ENCODE measurements at places on chromosomes 3 and 15.

DNA sequence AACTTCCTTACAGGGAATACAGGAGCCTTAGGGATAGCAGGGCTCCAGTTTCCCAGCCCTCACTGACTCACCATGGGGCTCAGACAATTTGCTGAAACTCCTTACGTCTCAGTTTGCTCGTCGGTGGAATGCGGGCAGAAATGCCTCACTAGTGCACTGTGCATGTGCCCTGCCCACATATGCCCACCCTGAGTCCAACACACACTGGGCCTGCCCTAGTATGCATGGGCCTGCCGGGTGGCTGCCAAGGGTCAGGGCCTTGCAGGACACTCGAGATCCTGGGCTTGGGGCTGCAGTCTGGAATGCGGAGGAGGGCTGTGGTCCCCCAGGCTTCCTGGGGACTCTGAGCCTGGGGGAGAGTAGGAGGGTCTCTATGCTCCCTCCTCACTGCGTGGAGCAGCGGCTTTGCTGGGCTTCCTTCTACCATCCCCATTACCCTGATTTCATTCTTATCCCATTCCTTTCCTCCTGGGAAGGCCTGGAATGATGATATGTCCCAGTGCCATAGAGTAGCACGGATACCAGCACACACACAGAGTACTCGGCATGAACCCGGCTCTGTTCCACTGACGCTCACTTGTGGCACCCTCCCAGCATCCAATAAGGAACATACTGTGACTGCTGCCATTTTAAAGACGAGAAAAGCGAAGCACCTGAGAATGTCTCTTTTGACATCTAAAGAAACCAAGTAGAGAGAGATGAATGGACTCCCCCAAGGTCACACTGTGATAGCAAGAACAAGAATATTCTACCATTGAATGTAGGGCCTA, 124.2 kb downstream of the ASB7 start:
- no peak for DNase-seq

GRCh38 chr3:30012941-30013543, 593.4 kb upstream of the TGFBR2 start:
- peak; percentile 43 for DNase-seq

DNA sequence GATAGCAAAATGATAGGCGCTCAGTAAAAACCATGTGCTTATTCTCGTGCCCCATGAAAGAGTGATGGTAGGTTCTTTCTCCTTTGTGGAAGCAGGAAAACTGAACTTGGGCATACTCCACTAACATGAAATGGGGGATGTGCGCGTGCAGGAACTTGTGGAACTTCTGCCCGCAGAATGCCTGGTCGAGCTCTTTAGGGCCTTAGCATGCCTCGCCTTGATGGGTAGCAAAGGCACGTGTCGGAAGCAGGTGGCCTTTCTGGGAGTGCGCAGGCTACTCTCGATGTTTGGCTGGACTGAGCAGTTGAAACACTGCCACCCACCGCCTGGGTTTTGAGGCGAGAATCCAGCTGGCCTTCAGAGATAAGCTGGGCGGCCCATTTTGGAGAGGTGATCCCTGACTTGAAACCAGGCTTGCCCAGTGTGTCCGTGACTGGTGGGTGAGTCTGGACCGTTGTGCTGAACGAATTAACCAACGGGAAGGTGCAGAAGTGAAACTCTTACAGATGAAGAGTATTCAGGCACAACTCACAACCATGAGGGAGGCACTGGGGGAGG, 842 bp downstream of the PCCB start:
- DNase-seq, result peak; percentile 16

DNA sequence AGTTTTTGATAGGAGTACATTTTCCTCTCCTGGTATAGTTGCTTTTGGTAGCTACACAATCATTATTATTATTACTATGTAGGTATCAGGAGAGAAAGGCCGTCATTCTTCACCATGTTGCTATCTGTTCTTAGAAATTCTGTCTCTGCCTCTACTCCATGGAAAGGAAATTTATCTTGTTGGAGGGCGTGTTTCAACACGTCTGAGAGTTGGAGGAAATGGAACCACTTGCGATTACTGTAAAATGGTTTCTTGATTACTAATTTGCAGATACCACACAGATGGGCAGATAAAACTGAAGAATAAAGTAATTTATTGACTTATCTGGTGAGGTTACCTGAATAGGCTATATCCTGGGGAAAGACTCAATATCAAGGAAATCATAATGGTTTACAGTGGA, 488.4 kb downstream of the NR2F2 start:
- no peak for DNase-seq

GRCh38 chr3:59426821-59427565, 377.2 kb upstream of the CFAP20DC start:
- no peak for DNase-seq
